A549 treated with CORT108297 at 1 μM for 4 hours (cell line): ENCODE measurements at places on chromosomes 4 and X. TPM values are rescaled to one million over a fixed set of nuclear protein-coding genes. Genes with fewer than 3 reads are reported as not detected.

WAS gene
- 0.21 to 0.36 TPM (median 0.25 TPM) in 5 replicates for total RNA-seq

DNAJB14 gene
- total RNA-seq = 13.6 to 20.1 TPM (median 18.3 TPM) in 5 replicates

PAGE5 gene
- not detected in 5 replicates for total RNA-seq

MID1 gene
- total RNA-seq = 33.7 to 54.1 TPM (median 51.1 TPM) in 5 replicates

TMEM255A gene
- total RNA-seq = 0.08 to 0.25 TPM (median 0.14 TPM) in 5 replicates

LPAR4 gene
- total RNA-seq = not detected in 5 replicates

XAGE1B gene
- 189 to 283 TPM (median 211 TPM) in 5 replicates for total RNA-seq

PNMA5 gene
- total RNA-seq = not detected in 5 replicates

RBM47 gene
- 17.6 to 23.2 TPM (median 21.5 TPM) in 5 replicates for total RNA-seq

IL13RA2 gene
- total RNA-seq = 0.06 to 0.08 TPM (median 0.06 TPM) in 3 of 5 replicates, not detected in the others

FATE1 gene
- total RNA-seq = not detected in 5 replicates

KDR gene
- total RNA-seq = 0.01 to 0.07 TPM (median 0.03 TPM) in 5 replicates

EDA gene
- total RNA-seq = 0.36 to 0.73 TPM (median 0.55 TPM) in 5 replicates

FAM133A gene
- 0.65 to 0.93 TPM (median 0.78 TPM) in 5 replicates for total RNA-seq

EMCN gene
- not detected in 5 replicates for total RNA-seq

RHOXF1 gene
- total RNA-seq = 0.10 TPM in 1 of 5 replicates, not detected in the others

RWDD4 gene
- 15.8 to 19.6 TPM (median 18.2 TPM) in 5 replicates for total RNA-seq

TMEM271 gene
- not detected in 5 replicates for total RNA-seq

GAGE12H gene
- total RNA-seq = not detected in 5 replicates

HSD17B11 gene
- 44.7 to 53.1 TPM (median 49.3 TPM) in 5 replicates for total RNA-seq

RTL5 gene
- total RNA-seq = 2.2 to 2.6 TPM (median 2.6 TPM) in 5 replicates
